Stimulated activated CD8-positive, alpha-beta memory T cell treated with anti-CD3 and anti-CD28 coated beads, Interleukin-7, amount 100 ng/mL, for 48 hours (primary cell): ENCODE measurements at places on chromosomes 4 and X.

DNA sequence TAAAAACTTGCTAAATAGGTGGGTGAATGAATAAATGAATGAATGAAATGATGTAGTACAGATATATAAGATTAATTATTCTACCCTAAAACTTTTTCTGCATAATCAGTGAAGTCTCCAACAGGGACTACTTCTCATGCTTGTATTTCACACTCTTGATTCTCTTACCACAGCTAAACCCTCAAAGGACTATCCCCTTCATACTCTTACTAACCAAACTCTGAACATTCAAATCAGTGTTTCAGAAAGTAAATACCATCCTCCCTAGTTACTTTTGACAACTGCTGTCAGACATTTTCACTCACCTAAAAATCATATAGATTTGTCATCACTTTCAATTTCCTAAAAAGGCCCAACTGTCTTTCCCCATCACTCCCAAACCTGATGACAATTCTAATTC, 234.3 kb upstream of the HHIP start:
- no peak for DNase-seq

DNA sequence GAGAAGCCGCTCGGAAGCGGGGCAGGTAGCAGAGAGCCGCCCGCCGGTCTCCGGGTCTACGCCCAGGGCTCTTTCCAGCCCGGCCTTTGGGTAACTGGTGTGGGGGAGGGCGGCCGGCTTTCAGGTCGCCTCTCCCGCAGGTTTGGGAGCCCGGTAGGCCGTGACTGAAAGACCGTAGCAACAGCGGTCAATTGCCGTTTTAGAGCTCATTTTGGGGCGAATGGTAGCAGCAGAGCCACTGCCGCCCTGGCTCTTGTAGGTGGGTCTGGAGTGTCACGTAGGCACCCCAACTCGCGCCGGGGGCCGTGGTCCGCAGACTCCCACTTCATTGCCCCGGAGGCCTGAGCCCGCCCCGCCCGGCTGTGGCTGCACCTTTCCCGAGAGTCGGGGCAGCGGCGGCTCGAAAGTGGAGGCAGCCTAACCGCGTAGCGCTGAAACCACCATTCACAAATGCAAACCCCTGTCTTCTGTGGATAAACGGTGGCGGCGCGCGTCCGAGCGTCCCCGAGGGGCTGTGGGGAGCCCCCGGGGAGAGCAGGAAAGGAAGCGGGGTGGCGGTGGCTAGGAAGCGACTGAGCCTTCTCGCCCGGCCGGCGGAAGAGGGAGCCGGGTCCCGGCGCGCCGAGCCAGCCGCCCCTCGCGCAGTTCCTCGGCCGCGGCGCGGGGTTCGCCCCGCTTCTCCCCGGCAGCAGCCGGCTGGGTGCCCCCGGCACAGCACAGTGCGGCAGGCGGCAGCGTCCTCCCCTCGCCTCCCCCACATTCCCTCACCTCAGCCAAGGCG, 2185.1 kb upstream of the TENM3 start:
- no peak for DNase-seq

GRCh38 chrX:143139681-143140080, 114.0 kb downstream of the SPANXN4 start:
- DNase-seq = no peak

DNA sequence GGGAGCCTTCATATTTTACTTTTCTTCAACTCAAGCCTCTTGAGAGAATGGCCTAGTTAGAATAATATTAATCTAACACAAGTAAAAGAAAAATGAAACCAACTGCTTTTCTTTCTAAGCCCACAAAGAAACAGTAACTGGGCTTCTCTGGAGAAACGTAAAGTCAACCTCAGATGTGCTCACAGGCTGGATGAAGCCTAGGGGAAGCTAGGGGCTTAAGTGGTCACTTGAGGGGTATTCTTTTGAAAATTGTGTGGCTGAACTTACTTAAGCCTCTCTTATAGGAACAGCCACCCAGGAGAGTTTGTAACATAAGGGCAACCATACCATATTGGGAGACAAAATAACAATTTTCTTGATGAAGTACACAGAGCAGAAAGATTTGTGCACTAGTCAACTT, 279.0 kb downstream of the SPRY1 start:
- DNase-seq = no peak

- no peak for DNase-seq
Observed at GRCh38 chr4:174523025-174523693, 871 bp upstream of the HPGD start.

- DNase-seq = no peak
Observed at GRCh38 chrX:5780821-5781220, 447.8 kb downstream of the NLGN4X start.

GRCh38 chrX:26958261-26958660, 504.9 kb downstream of the PPP4R3C start:
- no peak for DNase-seq
